ENCODE measurements at places on chromosomes 4 and X. TPM values are rescaled to one million over a fixed set of nuclear protein-coding genes. Genes with fewer than 3 reads are reported as not detected.

GRCh38 chr4:177895136-177895535 is 452.9 kb upstream of the AGA start:
- DNase-seq, result no peak

DNA sequence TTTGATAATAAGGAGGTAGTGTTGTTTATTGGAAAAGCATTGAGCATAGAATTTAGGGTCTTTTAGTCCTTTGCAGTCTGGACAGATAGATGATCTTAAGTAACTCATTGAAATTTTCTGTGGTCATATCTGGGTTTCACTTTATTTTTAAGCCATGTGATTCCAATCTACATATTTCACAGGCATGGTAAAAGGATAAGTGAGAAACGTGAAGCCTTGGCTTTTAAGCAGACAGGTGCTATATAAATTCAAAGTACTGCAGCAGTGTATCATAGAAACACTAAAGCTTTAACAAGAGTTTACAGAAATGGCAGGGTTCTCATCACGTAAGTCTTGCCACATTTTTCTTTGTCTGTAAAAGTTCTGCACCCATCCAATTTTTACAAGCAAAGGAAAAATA is 4.9 kb downstream of the PLS3 start:
- DNase-seq, result no peak

DNA sequence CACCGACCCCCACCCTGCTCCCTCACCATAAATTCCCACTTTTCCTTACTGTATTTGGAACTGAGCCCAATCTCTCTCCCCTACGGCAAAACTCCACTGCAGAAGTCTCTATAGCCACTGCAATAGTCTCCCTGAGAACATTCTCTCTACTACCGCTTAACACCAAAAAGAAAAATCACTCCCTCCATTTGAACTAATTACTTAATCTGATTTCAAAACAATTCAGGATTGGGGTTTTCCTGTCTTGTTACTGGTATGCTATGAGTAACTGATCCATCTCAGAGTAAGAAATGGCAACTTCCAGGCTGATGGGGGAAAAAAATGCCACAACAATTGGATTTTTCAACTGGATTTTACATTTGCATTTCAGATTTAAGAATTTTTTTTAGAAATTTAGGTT is 5.8 kb downstream of the PAPSS1 start:
- no peak for DNase-seq

GRCh38 chr4:156036496-156036895 is 82.8 kb upstream of the CTSO start:
- no peak for DNase-seq

DNA sequence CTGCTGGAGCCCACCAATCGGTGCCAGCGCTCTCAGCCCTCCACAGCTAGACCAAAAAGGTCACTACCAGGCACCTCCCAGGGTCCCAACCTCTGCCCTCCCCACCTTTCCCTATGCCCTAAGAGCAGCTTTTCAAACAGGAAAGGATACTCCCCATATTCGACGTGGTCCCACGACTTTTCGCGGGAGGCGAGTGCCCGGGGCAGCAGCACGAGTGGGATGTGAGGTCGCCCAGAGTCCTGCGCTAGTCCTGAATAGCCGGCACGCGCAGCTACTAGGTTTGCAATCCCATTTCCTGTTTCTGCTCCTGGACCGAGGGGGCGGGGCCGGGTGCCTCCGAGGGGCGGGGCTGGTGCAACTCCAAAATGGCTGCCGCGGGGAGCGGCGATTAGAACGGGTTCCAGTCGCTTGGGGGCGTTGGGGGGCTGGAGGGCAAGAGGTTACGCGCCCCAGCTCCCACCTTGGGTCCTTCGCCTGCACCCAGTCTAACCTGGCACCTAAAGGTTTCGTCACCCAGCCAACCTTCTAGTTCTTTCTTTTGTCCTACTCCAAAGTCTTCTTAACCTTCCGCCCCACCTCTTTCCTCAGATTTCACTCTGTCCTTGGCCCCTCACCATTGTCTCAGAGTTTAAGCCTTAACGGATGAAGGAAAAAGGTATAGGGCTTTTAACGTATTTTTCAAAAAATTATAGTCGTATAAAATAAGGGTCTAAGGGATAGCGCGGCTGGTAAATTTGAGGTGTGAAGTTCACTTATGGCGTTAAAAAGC is 85.0 kb upstream of the TENT5D start:
- DNase-seq, result peak; percentile 2

DNA sequence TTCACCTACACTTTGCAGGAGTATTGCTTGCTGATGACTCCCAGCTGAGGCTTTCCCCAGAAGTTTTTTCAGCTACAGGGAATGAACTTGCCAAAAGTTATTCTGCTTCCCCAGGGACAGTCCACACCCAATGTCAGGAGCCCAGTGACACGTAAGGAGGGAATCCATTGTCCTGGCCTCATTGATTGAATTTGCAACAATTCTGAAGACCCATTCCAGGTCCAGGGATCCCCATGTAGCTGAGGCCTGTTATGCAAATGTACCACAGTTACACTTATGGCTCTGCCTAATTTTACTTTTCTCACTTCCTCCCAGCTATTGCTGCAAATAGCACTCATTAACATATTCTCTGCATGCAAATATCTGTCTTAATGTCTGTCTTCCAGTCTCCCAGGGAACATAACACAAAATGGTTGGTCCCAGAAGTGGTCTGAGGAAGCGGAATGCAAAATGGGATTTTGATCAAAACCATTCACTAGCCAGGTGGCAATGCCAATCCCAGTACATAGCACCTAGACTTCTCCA is 113.7 kb upstream of the ACTRT1 start:
- DNase-seq, result no peak

GRCh38 chrX:13763489-13763888 is 28.9 kb downstream of the OFD1 start:
- no peak for DNase-seq

- DNase-seq, result no peak
Observed at GRCh38 chrX:2678583-2678982, 12.5 kb upstream of the CD99 start.

GRCh38 chrX:37825215-37825842 is 22.0 kb downstream of the DYNLT3 start:
- DNase-seq, result no peak

DNA sequence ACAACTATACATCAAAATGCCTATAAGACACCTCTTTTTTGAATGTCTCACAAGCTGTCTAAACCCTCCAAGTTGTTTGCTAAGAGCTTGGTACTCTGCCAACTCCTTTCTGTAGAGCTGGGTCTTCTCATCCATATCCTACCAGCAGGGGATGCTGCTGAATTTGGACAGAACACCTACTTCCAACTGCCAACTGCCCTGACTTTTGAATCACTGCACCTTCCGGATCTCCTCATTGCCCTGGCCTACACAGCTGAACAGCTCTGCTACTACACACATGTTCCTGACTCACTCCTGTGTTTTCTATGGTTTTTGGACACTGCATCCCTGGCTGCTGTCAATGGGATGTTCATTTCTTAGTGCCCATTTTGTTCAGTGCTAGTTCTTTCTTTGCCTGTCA is 18.7 kb downstream of the FAM184B start:
- no peak for DNase-seq

GRCh38 chr4:180564026-180564425 is 1679.2 kb upstream of the TENM3 start:
- no peak for DNase-seq

DNA sequence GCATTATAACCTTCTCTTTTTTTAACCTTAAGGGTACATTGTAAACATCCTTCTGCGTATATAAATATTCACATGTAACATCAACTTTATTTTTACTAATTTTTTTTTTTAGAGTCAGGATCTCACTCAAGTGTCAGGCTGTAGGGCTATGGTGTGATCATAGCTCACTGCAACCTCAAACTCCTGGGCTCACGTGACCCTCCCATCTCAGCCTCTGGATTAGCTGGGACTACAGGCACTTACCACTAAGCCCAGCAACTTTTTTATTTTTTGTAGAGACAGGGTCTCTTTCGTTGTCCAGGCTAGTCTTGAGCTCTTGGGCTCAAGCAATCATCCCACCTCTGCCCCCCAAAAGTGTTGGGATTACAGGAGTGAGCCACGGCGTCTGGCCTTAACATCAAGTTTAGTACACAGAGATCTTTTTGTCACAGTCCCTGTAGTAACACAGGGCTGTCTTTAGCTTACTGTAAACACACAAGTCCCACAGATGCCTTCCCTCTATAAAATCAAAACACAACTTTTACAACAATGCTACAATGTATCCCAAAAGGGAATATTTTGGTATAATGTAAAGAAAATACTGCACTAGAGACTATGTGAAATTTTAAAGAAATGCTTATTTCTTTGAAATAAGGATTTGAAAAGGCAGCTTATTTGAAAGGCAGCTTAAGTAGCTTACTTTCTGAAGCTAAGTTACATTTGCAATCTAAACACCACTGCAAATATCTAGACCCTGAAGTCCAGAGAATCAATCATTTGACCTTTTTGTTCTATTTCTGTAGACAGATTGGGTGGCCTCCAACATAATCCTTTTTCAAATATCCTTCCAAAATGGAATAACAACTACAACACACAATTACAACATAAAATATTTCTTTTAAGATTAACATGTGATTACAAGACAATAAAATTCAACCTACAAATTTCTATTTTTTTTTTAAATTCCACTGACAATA is 116.0 kb downstream of the APBB2 start:
- DNase-seq, result no peak

DNA sequence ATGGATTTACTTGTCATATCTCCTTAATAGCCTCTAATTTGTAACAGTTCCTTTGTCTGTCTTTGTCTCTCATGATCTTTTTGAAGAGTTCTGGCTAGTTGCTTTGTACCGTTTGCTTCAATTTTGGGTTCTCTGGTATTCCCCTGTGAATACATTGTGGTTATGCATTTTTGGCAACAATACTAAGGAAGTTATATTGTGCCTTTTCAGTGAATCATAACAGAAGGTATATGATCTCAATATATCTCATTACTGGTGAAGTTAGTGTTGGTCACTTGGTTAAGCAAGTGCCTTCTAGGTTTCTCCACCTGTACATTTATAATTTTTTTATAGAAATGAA is 48.6 kb downstream of the DCLK2 start:
- DNase-seq, result no peak

DNA sequence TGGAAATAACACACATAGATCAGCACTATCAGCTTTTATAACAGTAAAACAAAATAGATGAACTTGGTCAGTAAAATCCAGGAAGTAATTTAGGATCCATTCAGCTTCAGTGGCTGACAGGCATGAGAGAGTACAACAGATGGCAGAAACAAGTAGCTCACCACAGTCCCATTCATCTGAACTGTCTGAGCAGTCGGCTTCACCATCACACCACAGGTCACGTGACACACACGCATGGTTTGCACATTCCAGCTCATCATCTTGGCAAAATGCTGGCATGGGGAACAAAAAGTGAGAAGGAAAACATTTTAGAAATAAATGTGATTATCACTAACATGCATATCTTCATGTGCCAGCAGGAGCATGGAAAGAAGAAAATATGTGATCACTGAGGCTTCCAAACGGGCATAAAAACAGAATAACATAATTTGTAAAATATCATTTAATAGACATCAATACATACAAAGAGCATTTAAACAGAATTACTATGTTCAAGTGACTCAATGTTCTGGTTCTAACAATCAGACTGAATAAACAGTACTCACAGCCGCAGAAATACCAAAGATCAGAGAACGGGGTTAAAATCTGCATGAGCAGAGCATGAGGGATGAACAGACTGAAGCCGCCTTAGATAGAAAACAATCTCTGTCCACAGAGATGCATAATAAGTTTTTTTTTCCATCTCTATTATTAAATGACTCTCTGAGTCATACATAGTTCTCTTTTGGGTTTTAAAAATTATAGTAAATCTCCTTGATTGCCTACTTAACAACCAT is 158.1 kb downstream of the ATP10D start:
- DNase-seq, result no peak

GRCh38 chrX:118978451-118978850 is 4.0 kb downstream of the LONRF3 start:
- DNase-seq, result no peak

GRCh38 chrX:38717871-38718270 is 83.4 kb upstream of the MID1IP1 start:
- peak; percentile 3 for DNase-seq

DNA sequence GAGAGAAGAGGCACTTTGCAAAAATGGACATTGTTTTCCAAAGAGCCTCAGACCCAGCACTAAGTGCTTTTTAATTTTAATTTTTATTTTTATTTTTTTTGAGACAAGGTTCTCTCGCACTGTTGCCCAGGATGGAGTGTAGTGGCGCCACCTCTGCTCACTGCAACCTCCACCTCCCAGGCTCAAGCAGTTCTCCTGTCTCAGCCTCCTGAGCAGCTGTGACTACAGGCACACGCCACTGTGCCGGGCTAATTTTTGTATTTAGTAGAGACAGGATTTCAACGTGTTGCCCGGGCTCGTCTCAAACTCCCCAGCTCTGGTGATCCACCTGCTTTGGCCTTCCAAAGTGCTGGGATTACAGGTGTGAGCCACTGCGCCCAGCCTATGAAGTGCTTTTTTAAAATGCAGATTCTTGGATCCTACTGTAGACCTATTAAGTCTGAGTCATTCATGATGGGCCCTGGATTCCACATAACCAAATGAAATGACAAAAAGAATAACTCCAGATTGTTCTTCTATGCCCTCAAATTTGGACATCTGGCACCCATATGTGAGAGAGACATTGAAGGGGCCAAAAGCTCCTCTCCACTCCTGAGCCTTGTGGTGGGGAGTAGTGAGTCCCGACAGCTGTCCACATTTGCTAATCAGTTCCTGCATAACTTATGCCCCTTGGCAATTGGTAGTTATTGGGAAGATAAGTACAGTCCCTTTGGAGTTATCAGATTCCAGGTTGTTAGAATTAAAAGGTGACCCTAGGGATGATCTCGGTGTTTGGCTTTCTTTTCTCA is 3.6 kb downstream of the NOCT start:
- no peak for DNase-seq

DNA sequence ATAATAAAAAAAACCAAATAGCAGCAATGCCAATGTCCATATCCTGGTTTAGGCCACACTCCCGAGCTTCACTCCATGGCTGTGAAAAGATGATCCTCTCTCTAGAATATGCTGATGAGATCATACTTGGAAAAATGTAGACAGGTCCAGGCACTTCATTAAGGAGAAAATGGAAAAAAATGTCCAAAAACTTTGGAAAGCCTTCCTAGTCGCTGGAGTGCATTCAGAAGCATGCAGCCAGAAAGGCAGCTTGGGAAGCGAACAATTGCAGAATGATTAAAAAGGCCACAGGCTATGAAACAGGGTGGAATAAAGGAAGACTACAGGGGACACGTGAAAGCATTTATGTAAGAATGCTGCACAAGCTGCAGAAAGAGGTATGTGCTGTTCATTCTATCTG is 165.6 kb upstream of the HCCS start:
- DNase-seq, result no peak

The TIGD4 gene
- not detected for total RNA-seq

The GRIA2 gene
- not detected for total RNA-seq

The GUCY1A1 gene
- total RNA-seq, result not detected

The GPR119 gene
- total RNA-seq, result not detected

The NUDT10 gene
- 0.89 TPM for total RNA-seq

The AVPR2 gene
- total RNA-seq, result not detected

The CSAG2 gene
- total RNA-seq, result not detected

Measured in activated naive CD4-positive, alpha-beta T cell treated with anti-CD3 and anti-CD28 coated beads, Interleukin-2, amount 50 U/mL, for 72 hours (primary cell).